ENCODE measurements at places on chromosomes 16 and 17.

DNA sequence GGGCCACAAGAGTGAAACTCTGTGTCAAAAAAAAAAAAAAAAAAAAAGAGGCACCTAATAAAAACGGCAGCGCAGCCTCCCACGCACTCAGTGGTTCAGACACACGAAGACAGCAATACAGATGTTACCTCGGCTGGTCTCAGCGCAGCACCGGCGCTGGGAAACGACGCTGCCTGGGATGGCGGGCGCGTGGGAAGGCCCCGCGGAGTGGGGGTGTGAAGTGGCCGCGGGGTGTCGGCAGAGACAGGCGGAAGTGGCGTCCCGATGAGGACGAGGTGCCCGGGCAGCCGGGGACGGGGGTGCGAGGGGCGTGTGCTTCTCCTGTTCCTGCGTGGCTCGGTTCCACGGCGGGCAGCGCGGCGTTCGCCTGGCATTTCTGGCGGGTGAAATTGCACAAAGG is 179.4 kb downstream of the BANP start:
- no peak for DNase-seq

DNA sequence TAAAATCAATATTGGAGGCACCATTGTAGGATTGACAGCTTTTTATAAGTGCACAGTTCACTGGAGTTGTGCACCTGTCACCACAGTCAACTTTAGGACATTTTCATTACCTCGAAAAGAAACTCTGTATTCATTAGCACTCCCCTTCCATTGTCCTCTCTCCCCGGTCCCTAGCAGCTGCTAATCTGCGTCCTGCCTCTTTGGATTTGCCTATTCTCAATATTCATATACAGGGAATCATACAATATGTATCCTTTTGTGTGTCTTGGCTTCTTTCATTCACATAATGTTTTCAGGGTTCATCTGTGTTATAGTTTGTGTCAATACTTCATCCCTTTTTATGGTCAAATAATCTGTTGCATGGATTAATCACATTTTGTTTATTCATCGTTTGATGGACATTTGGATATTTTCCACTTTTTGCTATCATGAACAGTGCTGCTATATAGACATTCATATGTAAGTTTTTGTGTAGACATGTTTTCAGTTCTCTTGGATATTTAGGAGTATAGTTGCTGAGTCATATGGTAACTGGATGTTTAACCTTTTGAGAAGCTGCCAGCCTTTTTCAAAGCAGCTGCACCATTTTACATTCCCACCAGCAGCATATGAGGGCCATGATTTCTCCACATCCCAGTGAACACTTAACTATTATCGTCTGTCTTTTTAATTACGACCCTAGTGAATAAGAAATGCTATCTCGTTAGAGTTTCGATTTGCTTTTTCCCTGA is 9.8 kb downstream of the DNAJA3 start:
- peak; percentile 42 for DNase-seq

- no peak for DNase-seq
Observed at GRCh38 chr16:24348545-24349290, 92.6 kb downstream of the CACNG3 start.

DNA sequence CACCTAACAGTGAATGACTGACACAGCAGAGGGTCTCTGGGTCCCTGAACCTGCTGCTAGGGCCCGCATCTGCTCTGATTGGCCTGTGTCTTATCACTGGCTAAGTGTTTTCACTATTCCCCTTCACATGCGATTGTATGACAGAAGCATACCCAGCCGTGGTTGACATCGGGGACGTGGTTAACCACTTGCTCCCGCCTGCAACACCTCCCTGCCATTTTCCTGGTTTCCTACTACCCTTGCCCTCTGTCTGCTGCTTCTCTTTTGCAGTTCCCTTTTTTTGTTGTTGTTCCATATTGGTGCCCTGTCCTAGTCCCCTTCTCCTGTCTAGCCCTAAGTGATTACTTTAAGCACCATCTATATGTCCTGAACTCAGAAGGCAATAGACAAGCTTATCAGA is 177.0 kb downstream of the RGS9 start:
- no peak for DNase-seq

All from HCEC 1CT (cell line).